ENCODE measurements at places on chromosomes 11 and 22. TPM values are rescaled to one million over a fixed set of nuclear protein-coding genes. Genes with fewer than 3 reads are reported as not detected.

DNA sequence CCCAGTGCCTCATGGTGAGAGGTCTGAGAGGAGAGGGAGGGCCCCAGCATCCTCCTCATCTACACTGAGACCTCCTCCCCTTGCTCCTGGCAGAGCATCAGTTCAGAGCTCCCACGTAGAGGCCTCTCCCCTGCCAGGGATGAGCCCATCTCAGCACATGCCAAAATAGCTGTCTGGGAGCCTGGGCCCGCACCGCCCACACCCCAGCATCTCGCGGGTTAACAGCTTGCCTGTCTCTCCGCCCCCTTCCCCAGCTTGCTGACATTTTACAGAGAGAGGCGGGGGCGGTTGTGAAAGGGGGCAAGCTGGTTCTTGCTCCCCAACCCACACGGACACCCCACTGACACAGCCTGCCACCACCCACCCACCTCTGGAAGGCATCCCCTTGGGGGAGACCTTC lies 6.4 kb downstream of the DGKZ start:
- no peak for DNase-seq

DNA sequence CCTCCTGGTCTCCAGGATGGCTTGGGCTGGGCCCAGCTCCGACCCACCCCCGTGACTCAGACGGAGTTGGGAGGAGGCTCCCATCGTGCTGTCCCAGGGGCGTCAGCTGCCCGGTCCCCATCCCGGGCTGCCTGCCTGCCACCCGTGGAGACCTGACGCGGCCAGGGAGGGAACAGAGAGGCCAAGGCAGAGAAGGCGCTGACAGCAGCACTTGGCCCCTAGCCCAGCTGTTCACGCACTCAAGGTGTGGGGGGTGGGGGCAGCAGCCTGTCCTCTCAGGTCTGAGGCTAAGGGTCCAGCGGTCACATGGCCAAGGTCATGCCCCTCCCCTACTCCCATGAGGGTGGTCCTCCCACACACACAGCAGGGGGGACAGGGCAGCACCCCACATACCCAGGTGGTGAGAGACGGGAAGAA lies 48.6 kb downstream of the ELFN2 start:
- no peak for DNase-seq

GRCh38 chr11:68692871-68693483 lies 8.6 kb downstream of the GAL start:
- no peak for DNase-seq

Gene GLYAT
- total RNA-seq = not detected

Gene PHLDA2
- total RNA-seq = 0.49 TPM

Gene JHY
- 0.36 TPM for total RNA-seq

DNA sequence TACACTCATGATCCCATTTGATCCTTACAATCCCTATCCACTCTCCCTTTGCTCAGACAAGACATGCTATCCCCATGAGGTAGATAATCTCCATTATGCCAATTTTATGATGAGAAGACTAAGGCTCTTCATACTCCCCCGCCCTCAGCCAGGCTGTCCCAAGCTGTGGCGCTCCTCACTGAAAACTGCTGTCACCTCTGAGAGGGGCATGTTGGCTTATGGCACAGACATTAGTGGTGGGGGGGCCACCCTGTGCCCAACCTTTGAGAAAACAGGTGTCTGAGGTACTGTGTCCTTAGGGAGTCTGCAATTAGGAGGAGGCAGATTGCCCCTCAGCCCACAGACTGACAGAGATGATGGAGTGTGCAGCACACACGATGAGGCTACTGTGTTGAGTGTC lies 2.4 kb downstream of the DDTL start:
- no peak for DNase-seq

DNA sequence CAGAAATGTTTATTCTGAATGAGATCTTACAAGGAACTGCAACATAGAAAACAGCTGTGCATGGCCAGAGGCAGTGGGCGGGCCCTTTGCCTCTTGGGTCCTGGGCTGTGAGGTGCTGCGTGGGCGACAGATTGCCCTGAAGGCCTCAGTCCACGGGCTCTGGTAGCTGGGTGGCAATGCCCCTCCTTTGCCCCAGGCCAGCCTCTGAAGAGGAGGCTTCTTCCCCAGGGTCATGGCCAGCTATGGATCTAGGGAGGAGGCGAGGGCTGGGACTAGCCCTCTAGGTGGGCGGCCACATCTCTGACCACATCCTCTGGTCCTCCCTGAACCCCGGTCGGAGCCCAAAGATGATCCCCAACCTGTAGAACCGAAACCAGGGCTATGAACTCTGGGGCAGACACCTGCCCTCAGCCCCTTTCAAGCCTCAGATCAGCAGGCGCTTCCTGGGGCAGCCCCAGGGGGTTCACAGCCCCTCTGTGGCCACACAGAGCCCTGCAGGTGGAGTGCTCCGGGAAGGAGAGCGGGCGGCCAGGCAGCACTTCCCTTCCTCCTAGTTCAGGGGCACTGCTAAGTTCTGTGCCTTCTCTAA lies 6.6 kb upstream of the CDC42BPG start:
- no peak for DNase-seq

GRCh38 chr11:92888696-92889095 lies 80.8 kb upstream of the MTNR1B start:
- no peak for DNase-seq

- no peak for DNase-seq
Observed at GRCh38 chr11:120343429-120343828, 7.2 kb downstream of the ARHGEF12 start.

GRCh38 chr22:46694416-46695170 lies 43.5 kb downstream of the CERK start:
- DNase-seq = no peak

DNA sequence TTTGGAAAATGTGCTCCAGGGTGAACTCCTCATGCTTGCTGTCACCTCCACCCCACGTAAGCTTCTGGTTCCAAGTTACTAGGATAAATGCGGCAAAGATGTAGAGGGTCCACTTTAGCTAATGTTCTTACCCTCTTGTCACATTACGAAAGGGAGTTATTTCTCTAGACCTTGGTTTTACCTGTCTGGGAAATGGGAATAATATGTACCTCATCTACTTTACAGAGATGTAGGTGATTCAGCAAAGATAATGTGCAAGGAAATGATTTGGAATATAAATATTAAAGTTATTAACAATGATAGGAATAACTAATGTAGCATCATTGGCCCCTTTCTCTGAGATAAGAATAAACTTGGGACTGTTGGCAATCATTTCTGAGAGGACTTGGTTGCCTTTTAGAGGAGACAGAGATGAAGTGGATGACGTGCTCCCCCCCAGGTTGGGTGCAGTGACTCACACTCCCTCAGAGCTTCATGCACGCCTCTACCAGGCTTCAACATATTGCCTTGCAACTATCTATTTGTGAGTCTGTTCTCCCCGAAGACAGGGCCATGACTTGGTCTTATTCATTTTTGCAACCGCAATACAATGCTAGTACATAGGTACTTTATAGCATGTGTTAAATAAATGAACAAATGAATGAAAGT lies 97.1 kb downstream of the ME3 start:
- no peak for DNase-seq

DNA sequence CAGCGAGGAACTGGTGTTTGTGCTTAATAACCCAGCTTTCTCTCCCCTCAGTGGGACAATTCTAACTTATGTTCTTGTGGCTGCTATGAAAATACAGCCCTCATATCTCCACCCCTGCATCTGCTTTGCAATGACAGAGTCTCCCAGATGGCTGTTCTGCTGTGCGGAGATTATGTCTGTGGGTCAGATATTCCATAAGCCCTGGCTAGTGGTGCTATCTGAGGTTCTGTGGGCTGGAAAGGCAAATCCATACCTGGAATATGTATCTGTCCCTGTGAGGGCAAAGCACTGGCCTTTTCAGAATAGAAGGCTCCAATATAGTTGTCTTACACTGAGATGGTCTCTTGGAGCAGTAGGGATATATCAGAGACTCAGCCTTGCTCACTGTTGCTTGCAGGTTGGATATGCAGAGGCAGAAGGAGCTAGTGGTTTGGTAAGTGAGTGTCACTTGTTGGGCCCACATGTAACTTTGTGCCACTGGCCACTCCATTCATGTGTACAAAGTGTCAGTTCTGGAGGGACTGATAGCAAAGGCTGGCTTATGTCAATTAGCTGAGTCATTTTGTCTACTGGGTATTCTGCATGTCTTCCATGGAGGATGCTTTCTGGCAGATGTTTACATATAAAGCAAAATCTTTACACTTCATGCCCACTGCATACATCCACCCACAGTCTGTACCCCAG lies 246.6 kb downstream of the FAM76B start:
- no peak for DNase-seq

DNA sequence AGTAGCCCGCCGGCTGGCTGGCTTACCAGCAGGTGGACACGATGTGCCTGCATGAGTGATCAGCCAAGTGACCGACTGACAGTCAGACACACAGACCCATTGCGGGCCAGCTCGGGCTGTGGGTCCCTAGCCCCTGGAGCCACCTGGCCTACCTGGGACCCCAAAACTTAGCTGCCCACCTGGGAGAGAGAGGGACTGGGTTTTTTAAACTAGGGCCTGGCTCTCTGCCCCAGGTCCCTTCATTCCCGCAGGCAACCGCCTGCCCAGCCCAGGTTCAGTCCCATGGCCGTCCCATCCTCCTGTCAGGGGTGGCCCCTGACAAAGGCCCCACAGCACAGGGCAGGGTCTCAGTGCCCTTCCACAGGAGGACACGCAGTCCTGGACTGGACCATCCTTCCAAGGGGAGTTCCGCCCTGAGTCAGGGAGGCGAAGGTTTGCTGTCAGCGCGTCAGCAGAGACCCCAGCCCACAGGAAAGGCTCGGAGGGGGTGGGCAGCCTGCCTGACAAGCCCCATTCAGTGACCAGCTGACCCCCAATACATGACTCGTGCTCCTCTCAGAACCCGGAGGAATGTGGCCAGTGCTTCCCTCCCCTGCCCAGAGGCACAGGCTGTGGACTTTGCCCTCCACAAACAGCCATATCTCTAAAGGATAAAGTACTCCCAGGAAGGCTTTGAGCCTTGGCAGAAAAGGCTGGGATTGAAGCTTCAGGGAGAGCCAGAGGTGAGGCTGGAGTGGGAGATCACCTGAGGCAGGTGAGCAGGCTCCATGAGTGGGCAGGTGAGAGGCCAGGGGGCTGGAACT lies 8.4 kb downstream of the SLCO2B1 start:
- DNase-seq = no peak

DNA sequence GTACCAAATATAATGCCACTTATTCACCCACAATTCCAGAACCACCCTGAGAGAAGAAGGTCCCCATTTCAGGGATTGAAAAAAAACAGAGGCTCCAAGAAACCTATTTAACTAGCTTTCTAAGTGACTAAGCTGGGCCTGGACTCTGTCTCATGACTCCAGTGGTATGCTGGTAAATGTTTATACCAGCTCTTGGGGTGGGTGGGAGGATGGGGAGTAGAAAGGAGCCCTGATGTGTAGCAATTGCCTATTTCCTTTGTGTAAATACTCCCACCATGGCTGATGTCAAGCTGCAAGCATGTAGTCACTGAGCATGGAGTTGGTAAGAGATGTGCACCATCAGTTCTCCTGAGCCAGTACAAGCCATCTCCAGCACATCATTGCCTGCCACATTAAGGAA lies 2.8 kb downstream of the PRG3 start:
- no peak for DNase-seq

Gene PNPLA5
- total RNA-seq = not detected

Gene PIWIL4
- total RNA-seq = 1.7 TPM

Gene GNG3
- not detected for total RNA-seq

DNA sequence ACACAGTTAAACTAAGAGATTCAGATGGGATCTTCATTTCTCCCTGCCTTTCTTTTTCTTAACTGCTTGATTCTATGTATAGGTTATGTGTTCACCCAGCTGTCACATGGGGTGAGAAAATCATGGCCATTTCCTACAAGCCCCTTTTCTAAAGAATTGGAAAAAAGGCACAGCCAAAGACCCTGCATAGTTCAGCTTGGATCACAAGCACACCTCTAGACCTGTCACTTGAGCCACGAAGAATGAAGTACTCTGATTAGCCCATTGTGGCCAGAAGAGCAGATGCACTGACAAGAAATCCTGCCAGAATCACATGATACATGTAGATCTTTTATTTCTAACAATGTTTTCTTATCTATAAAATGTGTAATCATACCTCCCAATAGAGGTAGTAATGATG lies 69.7 kb downstream of the RAB38 start:
- DNase-seq = no peak

Gene OR52E8
- not detected for total RNA-seq

Gene POU2AF3
- total RNA-seq = 0.63 TPM

- no peak for DNase-seq
Observed at GRCh38 chr11:34855754-34856095, 60.5 kb downstream of the APIP start.

- DNase-seq = no peak
Observed at GRCh38 chr11:119415966-119416365, 7.0 kb downstream of the THY1 start.

Gene SMTNL1
- 7.6 TPM for total RNA-seq

DNA sequence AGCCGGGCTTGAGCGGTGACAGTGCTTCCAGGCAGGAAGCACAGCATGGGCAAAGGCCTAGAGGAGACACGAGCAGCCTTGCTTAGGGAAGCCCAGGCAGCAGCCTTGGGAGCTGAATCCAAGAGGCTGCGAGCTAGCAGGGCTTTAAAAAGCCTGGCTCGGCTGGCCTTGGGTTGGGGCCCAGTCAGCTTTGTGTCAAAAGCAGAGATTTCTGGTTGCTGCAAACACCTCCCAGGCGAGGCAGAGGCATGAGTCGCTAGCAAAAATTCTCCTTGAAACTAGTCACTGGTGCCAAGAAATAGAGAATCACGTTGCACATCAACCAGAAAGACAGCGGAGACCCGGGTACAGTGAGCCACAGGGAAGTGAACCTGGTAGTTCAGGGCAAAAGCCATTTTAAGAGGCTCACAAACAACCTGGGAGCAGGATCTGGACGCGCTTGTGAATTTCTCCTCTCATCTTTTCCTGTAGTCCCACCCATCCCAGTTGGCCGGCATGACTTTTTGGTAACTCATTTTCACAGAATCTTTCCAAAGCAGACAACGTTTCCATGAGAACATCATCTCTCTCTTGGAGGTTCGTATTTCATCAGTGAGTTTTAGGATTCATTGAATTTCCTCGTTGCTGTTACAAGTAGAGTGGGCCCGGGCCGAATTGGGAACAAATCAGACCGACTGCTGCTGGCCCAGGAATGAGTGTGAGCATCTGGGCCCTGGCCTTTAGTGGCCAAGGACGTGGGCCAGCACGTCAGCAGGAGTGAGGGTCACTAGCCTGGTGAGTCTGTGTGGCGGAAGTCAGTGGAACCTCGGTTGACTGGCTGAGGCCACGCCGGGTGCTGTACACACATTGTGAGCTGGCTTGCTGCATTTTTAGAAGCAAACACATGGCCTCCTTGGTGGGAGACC lies 16.4 kb upstream of the FGF4 start:
- DNase-seq = peak; percentile 60

- DNase-seq = no peak
Observed at GRCh38 chr11:106854429-106854828, 163.8 kb downstream of the GUCY1A2 start.

- DNase-seq = no peak
Observed at GRCh38 chr22:44538051-44538450, 40.0 kb upstream of the RTL6 start.

Gene VSIG10L2
- total RNA-seq = not detected
